ENCODE measurements at places on chromosomes 3 and 15.
A peak's percentile ranks its signal among the peaks of the same experiment; 100 is the strongest.

DNA sequence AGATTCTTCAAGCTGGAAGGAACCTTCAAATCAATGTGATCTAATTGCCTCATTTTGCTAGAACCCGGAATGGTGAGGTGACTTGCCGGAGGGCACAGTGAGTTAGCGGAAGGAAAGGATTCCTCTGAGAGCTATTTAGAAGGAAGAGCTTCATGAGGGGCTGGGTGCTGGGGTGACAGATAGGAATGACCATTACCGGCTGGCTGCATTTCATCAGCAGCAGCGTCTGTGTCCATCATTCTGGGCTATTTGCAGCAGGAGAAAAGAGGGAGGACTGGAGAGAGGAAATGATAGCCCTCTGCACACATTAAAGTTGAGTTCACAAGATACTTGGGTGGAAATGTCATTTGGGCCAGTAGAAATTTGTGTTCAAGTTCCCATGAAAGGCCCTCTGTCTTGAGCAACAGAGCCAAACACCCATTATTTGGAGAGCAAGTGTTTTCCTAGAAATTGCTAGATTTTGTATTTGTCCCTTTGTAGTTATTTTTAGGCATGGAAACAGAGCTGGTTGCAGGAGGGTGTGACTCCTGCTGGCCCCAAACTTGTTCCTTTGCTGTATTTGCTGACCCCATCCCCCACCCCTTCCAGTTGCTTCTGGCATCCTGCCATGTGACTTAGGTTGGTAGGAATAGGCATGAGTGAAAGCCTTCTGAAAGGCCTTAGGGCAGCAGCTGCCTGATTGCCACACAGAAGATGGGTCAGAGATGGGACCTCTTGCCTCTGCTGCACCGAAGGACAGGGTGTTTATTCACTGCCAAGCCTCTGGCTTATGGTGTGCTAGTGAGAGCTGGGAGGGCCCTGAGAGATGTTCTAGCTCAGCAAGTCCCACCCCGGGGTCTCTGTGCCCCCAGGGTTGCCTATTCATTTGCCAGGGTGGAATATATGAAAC, 87.5 kb upstream of the PLXNA1 start:
- no peak for DNase-seq

- peak; percentile 7 for DNase-seq
Measured at GRCh38 chr3:13884851-13885703, 5.2 kb upstream of the WNT7A start.

- DNase-seq = no peak
Measured at GRCh38 chr3:169475576-169475975, 187.9 kb downstream of the MECOM start.

- DNase-seq = no peak
Measured at GRCh38 chr3:131694376-131694775, 191.6 kb upstream of the MRPL3 start.

GRCh38 chr3:194879991-194880939, 194.6 kb downstream of the FAM43A start:
- peak; percentile 83 for DNase-seq

DNA sequence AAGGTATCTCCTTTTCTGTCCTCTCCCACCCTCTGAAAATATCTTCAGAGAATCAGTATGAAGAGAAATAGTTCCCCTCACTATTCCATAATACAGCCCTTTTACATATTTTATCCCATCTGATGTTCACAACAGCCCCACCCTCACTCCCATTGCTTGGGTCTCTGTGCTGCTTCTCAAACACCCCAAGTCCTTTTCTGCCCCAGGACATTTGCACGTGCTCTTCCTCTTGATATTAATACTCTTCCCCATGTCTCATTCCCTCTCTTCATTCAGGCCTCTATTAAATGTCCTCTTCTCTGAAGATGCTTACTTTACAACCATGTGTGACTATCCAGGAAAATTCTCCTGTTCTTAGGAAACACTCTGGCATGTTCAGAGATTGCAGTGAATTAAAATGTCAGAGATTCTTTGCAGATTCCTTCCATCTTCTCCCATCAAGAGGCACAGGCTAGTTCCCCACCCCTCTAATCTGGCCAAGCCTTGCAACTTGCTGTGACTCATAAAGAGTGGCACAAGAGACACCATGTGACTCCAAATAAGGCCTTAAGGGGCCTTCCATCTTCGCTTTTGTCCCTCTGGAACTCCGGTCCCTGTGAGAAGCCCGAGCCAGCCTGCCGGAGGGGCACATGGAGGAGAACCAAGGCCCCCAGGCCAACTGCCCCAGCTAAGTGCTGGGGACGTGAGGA, 128.5 kb downstream of the CHSY1 start:
- no peak for DNase-seq

GRCh38 chr3:123373474-123373987, 75.4 kb downstream of the ADCY5 start:
- DNase-seq = peak; percentile 88

DNA sequence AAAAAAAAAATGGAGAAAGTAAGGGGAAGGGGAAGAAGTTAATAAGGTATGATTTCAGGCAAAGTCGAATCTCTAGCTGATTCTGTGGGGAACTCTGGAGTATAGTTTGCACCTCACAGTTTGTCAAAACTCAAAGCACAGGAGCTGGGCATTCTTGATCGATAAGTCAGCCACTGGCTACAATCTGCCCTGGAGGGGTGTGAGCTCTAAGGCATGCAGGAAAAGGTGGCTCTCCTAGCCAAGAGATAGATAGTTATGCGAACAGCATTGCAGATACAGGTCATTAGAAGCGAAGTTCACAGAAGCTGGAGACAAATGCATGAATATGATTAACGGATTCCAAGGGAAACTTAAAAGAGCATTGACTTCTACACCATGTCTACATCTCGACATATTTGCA, 952.6 kb downstream of the AGBL1 start:
- no peak for DNase-seq

- no peak for DNase-seq
Measured at GRCh38 chr3:45978006-45978761, 17.4 kb downstream of the FYCO1 start.

DNA sequence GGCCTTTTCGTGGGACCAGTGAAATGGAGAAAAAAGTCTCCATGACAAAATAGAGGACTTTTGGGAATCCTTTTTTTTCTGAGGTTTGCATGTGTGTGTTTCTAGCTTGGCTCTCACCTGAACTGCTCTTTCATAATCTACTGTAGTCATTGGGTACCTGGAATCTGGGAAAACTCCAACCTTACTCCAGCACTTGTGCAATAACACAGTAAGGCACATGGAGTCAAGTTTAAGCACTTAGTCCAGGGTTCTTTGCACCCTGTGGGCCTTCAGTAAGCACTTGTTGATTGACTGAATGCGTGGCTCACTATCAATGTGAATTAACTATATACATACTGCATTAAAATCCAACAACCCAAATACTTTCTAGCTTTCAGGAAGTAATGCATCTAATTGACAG, 299.5 kb downstream of the ZBTB20 start:
- DNase-seq = no peak

All from NCI-H446 (cell line).